Fibroblast of mammary gland (primary cell): ENCODE measurements at places on chromosomes 6 and 20.

- DNase-seq: no peak
Observed at GRCh38 chr20:51399006-51399890, 143.3 kb downstream of the NFATC2 start.

DNA sequence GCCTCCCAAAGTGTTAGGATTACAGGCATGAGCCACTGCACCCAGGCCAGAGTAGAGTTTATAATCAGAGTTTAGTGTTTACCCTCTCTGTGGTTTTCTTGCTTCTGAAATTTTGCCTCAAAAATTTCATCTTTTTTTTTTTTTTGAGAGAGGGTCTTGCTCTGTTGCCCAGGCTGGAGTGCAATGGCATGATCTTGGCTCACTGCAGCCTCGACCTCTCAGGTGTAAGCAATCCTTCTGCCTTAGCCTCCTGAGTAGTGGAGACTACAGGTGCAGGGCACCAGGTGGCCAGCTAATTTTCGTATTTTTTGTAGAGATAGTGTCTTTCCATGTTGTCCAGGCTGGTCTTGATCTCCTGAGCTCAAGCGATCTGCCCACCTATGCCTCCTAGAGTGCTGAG is 28.7 kb downstream of the TPX2 start:
- no peak for DNase-seq

DNA sequence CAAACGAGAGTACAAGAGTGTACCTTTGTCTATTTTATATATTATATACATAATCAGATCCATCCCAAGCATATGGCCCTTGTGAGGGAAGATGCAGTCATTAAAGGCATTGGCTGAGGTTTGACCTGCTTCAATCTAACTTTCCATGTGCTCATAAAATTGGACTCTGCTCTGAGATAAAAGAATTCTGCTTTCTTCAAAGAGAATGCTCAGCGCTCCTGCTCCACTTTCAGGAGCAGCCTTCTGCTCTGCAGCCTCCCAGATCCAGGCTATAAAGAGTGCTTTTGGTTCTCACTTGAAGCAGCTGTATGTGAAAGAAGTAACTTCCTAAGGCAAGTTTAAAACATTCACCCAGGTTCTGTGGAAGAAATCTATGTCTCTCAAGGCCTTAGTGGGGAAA is 45.3 kb downstream of the CD83 start:
- DNase-seq: no peak

DNA sequence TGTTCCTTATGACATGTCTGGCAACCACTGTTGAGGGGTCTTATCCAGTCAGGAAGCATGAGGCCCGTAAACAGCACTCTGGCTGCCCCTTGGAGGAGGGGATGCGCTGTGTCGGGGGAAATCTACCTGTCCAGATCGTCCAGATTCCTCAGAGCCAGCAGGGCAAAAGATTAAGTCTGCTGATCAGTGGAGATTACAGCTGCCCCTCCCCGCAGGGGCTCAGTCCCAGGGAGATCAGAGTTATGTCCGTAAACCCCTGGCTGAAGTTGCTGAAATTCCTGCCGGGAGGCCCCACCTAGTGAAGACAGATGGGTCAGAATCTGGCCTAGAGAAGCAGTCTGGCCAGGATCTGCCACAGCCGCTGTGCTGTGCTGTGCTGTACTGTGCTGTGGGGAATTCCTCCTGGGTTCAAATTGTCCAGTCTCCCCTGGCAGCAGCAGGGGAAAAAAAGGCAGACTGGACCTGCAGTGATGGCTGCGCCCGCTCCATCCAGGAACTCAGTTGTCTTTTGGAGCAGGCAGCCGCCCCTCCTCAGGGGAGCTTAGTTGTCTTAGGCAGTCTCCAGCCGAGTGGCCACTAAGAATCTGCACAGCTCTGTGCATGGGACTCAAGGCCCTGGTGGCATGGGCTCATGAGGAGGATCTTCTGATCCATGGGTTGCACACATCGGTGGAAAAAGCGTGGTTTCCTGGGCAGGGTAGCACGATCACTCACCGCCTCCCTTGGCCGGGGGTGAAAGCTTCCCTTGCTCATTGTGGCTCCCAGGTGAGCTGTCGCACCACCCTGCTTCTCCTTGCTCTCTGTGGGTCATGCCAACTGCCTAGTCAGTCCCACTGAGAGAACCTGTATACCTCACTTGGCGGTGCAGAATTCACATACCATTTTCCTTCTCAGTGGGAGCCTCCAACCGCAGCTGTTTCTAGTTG is 1368.8 kb upstream of the ADGRB3 start:
- no peak for DNase-seq

GRCh38 chr6:16403831-16404230 is 165.4 kb downstream of the GMPR start:
- no peak for DNase-seq

DNA sequence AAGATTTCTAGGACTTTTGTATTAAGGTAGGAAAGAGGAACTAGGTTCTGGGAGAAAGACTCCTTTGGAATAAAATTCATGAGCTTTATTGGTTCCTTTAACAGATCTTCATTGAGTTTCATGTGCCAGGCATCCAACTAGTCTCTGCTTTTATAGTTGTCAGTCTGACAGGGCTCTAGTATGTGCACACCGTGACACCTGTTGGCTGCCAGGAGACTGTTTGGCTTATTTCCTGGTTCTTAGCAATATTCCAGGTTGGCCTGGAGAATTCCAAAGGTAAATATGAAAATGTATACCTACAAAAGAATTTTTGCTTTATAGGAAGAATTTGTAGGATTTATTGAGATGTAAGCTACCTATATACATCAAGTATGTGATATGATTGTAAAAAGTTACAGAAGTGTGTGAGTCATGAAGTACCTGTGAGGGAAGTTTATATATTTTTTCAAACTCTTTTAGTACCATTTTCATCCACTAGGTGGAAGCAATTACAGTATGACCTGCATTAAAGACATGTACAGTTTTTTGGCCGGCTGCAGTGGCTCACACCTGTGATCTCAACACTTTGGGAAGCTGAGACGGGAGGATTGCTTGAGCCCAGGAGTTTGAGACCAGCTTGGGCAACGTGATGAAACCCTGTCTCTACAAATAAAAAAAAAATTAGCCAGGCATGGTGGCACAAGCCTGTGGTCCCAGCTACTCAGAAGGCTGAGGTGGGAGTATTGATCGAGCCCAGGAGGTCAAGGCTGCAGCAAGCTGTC is 35.2 kb downstream of the NDUFAF5 start:
- DNase-seq: peak; percentile 64

DNA sequence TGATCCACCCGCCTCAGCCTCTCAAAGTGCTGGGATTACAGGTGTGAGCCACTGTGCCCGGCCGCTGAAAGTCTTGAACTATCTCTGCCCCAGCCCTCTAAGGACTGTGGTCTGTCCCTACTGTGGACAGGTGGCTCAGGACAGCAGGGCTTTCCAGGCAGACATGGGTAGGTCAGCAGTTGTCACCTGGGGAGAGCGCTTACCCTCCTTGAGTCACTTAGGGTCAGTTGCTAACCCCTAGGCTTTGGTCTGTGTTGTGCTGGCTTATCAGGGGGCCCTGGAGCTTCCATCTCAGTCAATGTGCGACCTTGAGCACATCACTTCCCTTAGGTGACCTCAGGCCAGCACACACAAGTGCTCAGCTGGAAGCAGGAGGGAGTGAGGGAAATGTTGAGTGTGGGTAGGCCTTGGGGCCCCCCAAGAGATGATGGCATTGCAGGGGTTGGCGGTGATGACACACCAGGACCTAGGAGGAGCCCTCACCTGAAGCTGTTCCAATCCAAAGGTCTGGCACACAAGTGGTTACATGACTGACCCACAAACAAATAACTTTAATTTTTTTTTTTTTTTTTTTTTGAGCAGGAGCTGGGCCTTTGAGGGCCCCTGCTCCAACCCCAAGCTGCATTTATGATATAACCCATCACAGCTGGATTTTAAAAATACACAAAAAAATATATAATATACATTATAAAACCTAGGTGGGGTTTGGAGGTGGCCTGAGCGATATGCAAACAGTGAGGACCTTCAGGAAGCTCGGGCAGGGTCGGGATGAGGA is 5.1 kb downstream of the RPL10A start:
- no peak for DNase-seq

- DNase-seq: no peak
Observed at GRCh38 chr6:116963972-116964371, 86.9 kb downstream of the RFX6 start.

- DNase-seq: no peak
Observed at GRCh38 chr20:51384875-51385274, 157.6 kb downstream of the NFATC2 start.

DNA sequence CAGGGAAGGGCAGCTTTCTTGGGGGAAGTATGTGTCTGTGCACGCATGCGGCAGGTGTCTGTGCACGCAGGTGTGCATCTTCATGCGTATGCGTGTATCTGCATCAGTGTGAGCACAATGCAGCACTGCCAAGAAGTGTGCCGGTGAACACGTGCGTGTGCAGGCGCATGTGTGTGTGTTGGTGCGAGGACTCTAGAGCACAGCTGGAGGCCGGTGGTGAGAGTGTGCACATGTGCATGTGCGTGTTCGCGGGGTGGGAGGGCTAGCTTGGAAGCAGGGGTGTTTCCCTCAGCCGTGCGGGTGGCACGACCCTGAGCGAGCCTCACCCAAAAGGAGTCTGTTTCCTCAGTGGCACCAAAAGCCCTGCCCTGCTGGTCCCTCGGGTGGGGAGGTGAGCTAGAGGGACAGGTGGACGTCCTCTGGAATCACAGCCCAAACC is 7.5 kb downstream of the SLC17A9 start:
- no peak for DNase-seq

DNA sequence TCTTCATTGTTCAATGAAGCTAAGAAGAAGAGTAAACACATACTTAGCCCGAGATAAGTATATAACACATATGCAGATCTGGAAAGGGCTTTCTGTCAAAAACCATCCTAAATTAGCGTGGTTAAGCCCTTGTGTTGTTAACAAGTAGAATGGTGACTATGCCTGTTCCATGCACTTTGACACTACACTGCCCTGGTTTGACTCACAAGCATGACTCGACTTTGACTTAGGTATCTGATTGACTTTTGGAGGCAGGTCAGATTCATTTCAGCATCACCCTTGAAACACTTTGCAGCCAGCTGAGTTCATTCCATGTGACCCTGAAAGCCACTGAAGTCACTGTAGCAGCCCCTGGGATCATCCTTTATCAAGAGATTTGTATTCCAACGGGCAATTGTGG is 239.8 kb downstream of the TBX18 start:
- peak; percentile 79 for DNase-seq

DNA sequence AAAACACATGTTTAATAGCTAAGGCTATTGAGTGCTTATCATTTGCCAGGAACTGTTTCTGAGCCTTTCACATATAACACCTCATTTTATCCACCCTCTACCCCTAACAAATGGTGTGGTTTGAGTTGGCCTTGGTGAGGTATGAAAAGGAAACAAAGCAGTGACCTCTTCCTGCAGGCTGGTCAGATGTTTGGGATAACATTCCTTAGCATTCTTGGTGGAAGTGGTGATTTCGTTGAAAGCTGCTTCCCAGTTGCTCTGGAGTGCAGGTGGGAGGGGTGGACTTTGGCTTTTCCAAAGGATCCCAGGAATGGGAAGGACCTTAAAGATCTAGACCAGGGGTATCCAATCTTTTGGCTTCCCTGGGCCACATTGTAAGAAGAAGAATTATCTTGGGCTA is 41.3 kb downstream of the CARMIL1 start:
- no peak for DNase-seq

- DNase-seq: no peak
Observed at GRCh38 chr6:41002168-41002567, 36.9 kb downstream of the UNC5CL start.

- DNase-seq: no peak
Observed at GRCh38 chr6:150366118-150366778, 2.6 kb upstream of the IYD start.

DNA sequence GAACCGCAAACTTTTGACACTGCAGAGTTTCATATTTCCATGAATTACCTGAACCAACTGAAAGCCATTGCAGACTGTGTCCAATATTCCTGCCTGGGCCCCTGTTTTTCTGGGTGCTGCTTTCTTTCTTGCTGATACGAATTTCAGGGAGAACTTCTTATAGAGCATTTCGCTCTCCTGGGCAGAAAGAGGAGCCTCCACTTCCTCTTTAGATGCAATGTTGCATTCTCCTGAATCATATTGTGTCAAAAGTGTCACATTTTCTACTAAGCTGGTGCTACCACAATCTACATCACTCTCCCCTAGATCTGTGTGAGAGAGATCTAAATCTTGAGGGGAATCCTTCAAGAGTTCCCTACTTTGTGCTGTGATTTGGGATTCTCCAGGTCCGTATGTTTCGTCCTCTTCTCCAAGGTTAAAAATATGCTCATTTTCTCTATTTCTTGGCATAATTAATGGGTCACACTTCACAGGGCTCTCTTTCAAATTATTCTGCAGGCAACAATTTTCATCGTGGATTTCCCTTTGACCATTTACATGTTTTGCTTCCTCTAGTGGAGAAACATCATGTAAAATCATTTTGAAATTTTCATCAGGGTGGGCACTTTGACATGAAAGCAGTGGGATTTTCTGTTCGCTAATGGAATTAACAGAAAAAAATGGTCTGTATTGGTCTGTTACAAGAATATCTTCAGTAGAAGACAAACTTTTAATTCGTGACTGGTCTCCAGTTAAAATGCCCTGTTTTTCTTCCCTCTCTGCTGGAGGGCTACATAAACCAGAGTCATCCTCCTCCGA is 102.3 kb downstream of the DST start:
- no peak for DNase-seq

DNA sequence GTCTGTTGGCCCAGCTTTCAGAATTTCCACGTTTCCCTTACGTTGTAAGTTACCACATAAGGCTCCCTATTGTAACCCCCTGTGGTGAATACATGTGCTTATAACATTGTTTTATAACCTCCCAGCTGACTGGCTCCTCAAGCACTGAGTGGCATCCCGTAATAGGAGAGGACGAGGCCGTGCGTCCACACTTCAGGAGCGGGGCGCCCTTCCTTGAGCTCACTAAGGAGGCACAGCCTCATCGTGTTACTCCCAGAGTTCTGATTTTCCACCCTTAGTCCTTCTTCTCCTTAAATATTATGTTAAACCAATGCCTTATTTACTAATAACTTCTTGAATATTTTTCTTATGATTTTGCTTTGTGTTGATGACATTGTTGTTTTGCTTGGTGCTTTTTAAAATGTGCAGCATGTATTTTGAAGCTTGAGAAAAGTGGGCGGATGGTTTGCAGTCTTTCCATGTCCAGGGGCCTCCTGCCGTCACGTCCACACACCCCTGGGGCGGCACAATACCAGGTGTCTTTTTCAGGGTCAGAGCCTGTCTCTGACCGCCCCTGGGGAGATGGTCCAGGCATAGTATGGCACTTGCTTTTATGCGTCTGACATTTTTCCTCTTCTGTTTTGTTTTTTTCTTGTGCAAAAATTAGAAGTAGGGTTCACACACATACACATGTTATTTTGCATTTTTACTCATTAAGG is 181.8 kb downstream of the DLL1 start:
- no peak for DNase-seq
